ENCODE measurements at places on chromosomes 2 and 18.

GRCh38 chr2:31675485-31675901 lies 94.8 kb upstream of the SRD5A2 start:
- DNase-seq: no peak

DNA sequence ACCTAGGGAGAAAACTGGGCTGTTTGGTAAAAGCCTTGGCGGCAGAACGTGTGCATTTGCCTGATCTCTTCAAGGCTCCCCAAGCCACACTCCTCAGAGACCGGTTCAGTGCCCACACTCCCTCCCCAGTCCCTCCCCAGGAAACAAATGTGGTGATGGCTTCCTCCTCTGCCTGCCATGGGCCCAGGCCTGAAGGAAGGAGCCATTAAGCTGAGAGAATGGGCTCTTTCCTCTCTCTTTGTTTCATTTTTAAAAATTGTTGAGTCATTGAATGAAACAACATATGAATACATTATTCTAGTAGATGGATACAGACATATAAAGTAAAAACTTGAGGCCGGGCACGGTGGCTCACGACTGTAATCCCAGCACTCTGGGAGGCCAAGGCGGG lies 50.6 kb upstream of the YWHAQ start:
- DNase-seq: no peak

DNA sequence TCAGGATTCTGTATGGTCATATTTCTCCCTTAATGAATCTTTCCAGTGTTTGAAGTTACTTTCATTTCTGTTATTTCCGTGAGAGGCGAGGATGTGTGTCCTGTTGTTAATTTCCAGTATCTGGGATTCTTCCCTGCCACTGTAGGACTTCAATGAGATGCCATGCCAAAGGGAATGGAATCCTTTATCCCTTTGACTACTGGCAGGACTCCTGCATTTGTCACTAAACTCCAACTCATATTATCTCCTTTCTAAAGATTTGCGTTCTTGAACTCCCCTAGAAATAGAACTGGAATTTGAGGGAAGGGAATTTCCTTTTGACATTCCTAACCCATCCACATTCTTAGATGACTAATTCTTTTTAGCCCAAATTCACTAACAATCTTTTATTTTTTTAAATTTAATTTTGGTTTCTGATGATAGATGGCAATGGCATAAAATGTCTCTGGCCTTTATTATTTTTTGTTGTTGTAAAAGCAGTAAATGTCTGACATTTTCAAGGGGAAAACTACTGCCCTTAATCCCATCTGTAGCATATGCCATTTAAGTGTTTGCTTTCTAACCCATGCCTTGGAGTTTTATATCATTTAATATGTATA lies 87.8 kb upstream of the EML6 start:
- DNase-seq: no peak

GRCh38 chr2:42342795-42343241 lies 18.2 kb downstream of the COX7A2L start:
- DNase-seq: no peak

DNA sequence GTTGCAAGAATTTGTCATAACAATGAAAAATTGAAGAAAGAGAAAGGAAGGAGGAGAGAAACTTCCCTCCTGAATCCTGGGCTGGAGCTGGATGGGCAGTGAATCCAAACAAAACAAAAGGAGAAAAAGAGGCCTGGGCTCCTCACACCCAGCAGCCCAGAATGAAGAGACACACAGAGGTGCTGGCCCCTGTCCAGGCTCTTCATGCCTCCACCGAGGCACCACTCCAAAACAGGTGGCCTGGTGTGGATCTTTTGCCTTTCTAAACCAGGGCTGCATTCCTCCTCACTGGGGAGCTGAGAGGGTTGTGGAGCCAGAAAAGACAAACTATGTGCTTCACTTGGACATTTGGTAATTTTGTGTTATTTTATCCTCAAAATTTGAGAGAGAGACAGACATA lies 76.0 kb downstream of the FAM124B start:
- DNase-seq: no peak

GRCh38 chr2:115939902-115940301 lies 1497.5 kb downstream of the DPP10 start:
- no peak for DNase-seq

GRCh38 chr2:158965641-158966040 lies 2.8 kb upstream of the TANC1 start:
- no peak for DNase-seq

- DNase-seq: no peak
Measured at GRCh38 chr2:222442665-222443064, 18.3 kb downstream of the SGPP2 start.

GRCh38 chr2:231170055-231170454 lies 28.4 kb upstream of the ARMC9 start:
- no peak for DNase-seq

GRCh38 chr2:18362696-18363095 lies 197.8 kb downstream of the RDH14 start:
- no peak for DNase-seq

DNA sequence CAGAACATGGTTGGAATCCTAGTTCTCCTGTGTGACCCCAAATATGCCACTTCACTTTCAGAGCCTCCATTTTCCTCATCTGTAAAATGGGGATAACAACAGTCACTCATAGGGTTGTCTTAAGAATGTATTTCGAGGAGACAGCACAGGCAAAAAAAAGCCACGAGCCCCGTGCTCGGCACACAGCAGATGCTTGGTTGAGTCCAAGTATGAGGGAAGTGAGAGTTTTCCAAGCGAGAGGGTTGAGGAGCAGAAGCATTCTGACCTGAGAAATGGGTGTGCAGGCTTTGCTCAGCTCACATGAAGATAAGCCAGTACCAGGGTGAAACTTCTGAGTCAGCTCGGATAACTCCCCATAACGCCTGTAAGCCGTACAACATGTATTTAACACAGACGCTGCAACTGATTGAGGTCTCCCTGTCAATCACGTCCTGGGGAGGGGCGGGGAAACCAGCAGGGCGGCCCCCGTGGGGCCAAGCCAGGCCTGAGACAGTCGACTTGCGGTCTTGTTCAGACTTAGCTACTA lies 23.0 kb upstream of the ODC1 start:
- no peak for DNase-seq

- no peak for DNase-seq
Measured at GRCh38 chr2:239932881-239933735, 92.0 kb downstream of the NDUFA10 start.

GRCh38 chr2:168583064-168583709 lies 127.1 kb downstream of the CERS6 start:
- no peak for DNase-seq

DNA sequence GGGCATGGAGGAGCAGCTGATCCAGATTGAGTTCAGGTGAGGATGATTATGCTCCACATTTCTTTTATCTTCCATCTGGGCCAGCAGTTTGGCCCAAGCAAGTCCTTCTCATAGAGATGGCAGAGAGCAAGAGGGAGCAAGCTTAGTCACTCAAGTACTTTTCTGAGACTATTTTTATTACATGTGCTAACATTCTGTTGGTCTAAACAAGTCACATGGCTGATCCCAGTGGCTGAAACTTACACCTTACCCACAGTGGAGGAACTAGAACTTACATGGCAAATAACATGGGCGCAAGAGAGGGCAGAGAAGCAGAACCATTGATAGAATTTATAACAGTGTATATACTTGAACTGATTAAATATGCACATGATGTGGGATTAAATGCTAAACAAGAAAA lies 105.7 kb downstream of the KYNU start:
- DNase-seq: no peak

DNA sequence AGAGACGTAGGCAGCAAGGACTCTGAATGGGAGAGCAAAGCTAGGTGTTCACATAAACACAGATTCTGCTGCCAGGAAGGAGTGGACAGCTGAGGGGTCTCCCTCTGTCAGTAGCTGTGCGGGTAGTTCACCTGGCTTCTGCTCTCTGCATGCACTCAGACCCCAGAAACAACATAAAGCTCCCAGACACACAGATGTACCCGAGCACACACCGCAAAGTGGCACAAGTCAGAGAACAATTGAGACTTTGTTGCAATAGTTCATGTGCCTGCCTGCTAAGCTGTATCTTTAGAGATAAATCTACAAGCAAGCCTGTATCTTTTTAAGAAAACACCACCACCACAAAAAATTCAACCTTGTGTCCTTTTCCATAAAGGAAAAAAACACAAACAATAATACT lies 420.0 kb upstream of the ST6GAL2 start:
- no peak for DNase-seq

- DNase-seq: no peak
Measured at GRCh38 chr2:10619643-10620042, 70.1 kb downstream of the NOL10 start.

GRCh38 chr2:155997538-155997937 lies 335.0 kb downstream of the NR4A2 start:
- no peak for DNase-seq

DNA sequence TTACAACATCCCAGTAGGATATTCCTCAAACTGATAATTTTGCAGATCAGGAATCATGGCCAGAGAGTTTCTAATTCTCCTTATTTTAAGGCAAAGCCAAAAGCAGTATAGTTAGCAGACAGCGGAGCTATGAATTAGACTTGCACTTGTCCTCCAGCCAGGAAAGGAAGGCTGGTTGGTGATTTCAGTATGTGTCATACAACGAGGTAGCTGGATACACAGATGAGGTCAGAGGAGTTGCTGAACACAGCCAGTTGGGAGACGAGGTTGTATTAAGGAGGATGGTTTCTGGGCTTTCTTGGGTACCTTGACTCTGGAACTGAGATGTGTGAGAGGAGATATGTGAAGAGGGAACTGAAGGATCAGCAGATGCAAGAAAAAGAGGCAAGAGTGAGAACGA lies 185.2 kb downstream of the SOX11 start:
- no peak for DNase-seq

- DNase-seq: no peak
Measured at GRCh38 chr18:56984731-56985130, 162.2 kb upstream of the BOD1L2 start.

DNA sequence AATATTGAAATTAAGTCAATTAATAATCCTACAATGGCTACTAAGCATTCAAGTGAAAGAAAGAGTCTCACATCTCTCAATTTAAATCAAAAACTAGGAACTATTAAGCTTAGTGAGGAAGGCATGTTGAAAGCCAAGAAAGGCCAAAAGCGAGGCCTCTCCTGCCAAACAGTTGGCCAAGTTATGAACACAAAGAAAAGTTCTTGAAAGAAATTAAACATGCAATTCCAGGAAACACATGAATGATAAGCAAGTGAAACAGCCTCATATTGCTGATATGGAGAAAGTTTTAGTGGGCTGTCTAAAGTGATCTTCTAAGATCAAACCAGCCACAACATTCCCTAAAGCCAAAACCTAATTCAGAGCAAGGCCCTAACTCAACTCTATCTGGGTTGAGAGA lies 11.8 kb downstream of the RDH14 start:
- no peak for DNase-seq

DNA sequence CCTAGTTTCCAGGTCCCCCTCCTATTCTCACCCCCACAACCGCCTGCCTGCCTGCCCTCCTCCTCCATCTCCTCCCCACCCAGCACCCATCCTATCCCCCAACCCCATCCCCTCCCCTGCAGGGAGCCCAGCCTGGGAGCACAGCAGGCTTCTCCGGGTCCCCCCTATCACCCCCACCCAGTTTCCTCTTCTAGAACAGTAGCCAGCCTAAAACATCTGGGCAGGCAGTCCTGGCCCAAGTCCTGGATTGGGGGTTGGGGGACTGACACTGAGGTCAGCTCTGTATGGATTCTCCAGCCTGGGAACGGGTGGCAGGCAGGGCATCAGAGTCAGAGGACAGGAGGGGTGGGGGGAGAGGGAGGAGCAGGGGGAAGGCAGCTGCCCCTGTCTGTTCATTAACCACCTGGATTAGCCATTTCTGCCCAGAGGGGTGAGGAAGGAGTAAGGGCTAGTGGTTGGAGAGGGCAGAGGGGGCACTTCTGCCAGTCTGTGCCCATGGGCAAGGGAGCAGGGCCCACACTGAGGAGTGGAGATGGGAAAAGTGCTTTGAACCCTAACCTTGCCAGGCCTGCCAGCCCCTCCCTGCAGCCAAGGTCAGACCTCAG lies 60.0 kb downstream of the TNS1 start:
- DNase-seq: no peak

DNA sequence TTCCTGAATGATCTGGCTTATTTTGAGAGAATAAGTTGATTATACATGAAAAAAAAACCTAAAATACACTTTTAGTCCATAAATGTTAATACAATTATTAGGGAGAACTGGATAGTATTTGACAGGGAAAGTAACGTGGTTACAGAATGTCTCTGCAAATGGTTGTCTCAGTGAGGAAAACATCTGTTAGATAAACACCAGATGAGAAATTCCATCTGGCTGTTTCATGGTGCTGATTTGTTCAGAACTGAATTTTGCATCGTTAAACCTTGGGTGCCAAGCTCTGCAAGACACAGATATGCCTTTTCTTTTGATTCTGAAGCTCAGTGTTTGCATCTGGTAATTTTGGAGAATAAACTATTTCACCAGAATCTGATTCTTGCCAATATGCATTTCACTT lies 90.4 kb downstream of the SCN3A start:
- no peak for DNase-seq

- DNase-seq: no peak
Measured at GRCh38 chr18:72820571-72820970, 47.2 kb downstream of the NETO1 start.

- DNase-seq: no peak
Measured at GRCh38 chr18:2515171-2515787, 56.0 kb downstream of the METTL4 start.

- DNase-seq: no peak
Measured at GRCh38 chr2:239669899-239670460, 269.2 kb upstream of the HDAC4 start.

- peak; percentile 26 for DNase-seq
Measured at GRCh38 chr2:26767894-26768487, 3.9 kb downstream of the SLC35F6 start.

- no peak for DNase-seq
Measured at GRCh38 chr18:74114116-74114515, 33.5 kb downstream of the FBXO15 start.

DNA sequence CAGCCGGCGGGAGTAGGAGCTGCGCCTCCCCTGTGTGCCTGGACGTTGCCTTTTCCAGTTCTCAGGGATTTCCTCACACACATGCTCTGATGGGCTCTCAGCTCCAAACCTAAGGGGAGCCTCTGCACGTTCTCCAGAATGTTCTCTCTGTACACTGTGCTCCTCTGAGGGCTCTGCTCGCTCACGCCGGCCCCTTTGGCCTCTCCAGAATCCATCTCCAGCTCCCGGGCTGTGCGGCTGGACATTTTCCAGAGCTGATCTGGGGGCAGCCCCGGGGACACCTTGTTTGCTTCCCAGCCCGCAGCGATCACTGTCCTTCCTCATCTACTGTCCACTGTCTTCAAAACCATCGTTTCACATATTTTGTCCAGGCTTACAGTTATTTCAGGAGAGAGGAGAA lies 245.4 kb upstream of the HDAC4 start:
- DNase-seq: no peak

DNA sequence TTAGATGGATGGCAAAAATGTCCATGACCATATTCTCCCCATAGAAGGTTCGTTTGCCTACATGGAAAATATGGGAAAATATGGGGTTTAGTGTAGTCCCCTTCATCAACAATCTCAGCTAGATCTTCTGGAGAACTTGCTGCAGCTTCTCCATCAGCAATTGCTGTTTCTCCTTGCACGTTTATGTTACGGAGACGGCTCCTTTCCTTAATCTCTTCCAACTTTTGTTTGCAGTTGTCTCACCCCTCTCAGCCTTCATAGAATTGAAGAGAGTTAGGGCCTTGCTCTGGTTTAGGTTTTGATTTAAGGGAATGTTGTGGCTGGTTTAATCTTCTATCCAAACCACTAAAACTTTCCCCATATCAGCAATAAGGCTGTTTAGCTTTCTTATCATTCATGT lies 28.9 kb downstream of the MYCN start:
- DNase-seq: no peak

GRCh38 chr2:46643951-46644350 lies 164.6 kb downstream of the TMEM247 start:
- no peak for DNase-seq

Measured in NCI-H2081 (cell line).